ENCODE measurements at places on chromosomes 5 and 9. TPM values are rescaled to one million over a fixed set of nuclear protein-coding genes. Genes with fewer than 3 reads are reported as not detected.
A peak's percentile ranks its signal among the peaks of the same experiment; 100 is the strongest.

GRCh38 chr9:37324691-37325490 is 97.6 kb upstream of the GRHPR start:
- peaks cover 82% of the 10 kb centered on the region for H3K4me1 ChIP-seq
- peak overlapping the region; percentile 19 for H3K4me3 ChIP-seq
- H3K27me3 ChIP-seq: no peaks in the 10 kb centered on the region
- peak overlapping the region; percentile 100 for H3K27ac ChIP-seq
- H3K36me3 ChIP-seq: 0 out of 2 replicates have a peak, but pooled peaks cover 3% of the 10 kb centered on the region

Gene RETREG1
- total RNA-seq: not detected

GRCh38 chr5:36657563-36657995 is 51.2 kb downstream of the SLC1A3 start:
- no peaks in the 10 kb centered on the region for H3K36me3 ChIP-seq
- no peaks in the 10 kb centered on the region for H3K27me3 ChIP-seq
- no peaks in the 10 kb centered on the region for H3K4me1 ChIP-seq
- no peak overlapping the region for H3K4me3 ChIP-seq
- no peak for DNase-seq
- H3K27ac ChIP-seq: no peak overlapping the region

Gene FAM81B
- total RNA-seq: not detected

Gene CENPH
- 37.0 TPM for total RNA-seq

- H3K4me1 ChIP-seq: peaks cover 16% of the 10 kb centered on the region
- H3K4me3 ChIP-seq: no peak overlapping the region
- DNase-seq: no peak
- no peaks in the 10 kb centered on the region for H3K27me3 ChIP-seq
- H3K36me3 ChIP-seq: peaks cover 28% of the 10 kb centered on the region
These were observed 49.7 kb downstream of the SAR1B start for GRCh38 chr5:134582941-134583340.

GRCh38 chr5:111143910-111144309 is 51.8 kb downstream of the WDR36 start:
- no peak for DNase-seq
- H3K36me3 ChIP-seq: no peaks in the 10 kb centered on the region
- H3K4me3 ChIP-seq: no peak overlapping the region
- H3K27me3 ChIP-seq: no peaks in the 10 kb centered on the region
- H3K4me1 ChIP-seq: no peaks in the 10 kb centered on the region
- no peak overlapping the region for H3K27ac ChIP-seq

- H3K36me3 ChIP-seq: no peaks in the 10 kb centered on the region
- no peak overlapping the region for H3K27ac ChIP-seq
- H3K4me1 ChIP-seq: no peaks in the 10 kb centered on the region
- H3K4me3 ChIP-seq: no peak overlapping the region
These were observed 9.0 kb downstream of the EGFLAM start for GRCh38 chr5:38267372-38267771.
